ENCODE measurements at places on chromosomes 12 and 14. TPM values are rescaled to one million over a fixed set of nuclear protein-coding genes. Genes with fewer than 3 reads are reported as not detected.

The PTGER2 gene
- 6.1 TPM for polyA plus RNA-seq

The MORN3 gene
- 2.4 TPM for polyA plus RNA-seq

The MMP19 gene
- polyA plus RNA-seq = 1.2 TPM

The SLC25A21 gene
- 3.0 TPM for polyA plus RNA-seq

The FLVCR2 gene
- polyA plus RNA-seq = 6.2 TPM

The DCAF11 gene
- polyA plus RNA-seq = 83.6 TPM

The KLRD1 gene
- 0.21 TPM for polyA plus RNA-seq

The FOXN4 gene
- polyA plus RNA-seq = 1.1 TPM

The GDF3 gene
- 1.6 TPM for polyA plus RNA-seq

The RPS26 gene
- polyA plus RNA-seq = 119 TPM

The REC8 gene
- polyA plus RNA-seq = 93.7 TPM

The TMEM229B gene
- polyA plus RNA-seq = 3.2 TPM

The BCL11B gene
- 1.7 TPM for polyA plus RNA-seq

The HVCN1 gene
- polyA plus RNA-seq = 11.2 TPM

The TEX52 gene
- 0.34 TPM for polyA plus RNA-seq

The POP5 gene
- 64.1 TPM for polyA plus RNA-seq

The TAS2R19 gene
- polyA plus RNA-seq = 0.87 TPM

The HHIPL1 gene
- 1.3 TPM for polyA plus RNA-seq

The NRXN3 gene
- 5.4 TPM for polyA plus RNA-seq

The PPP1R12A gene
- polyA plus RNA-seq = 115 TPM

The POTEG gene
- polyA plus RNA-seq = not detected

The IL23A gene
- 0.78 TPM for polyA plus RNA-seq

The LRRC10 gene
- polyA plus RNA-seq = not detected

The IQSEC3 gene
- polyA plus RNA-seq = 12.4 TPM

The OR6C2 gene
- not detected for polyA plus RNA-seq

The PLXNC1 gene
- polyA plus RNA-seq = 5.7 TPM

The B4GALNT3 gene
- polyA plus RNA-seq = 16.5 TPM

The MUCL1 gene
- polyA plus RNA-seq = 0.41 TPM

The CIDEB gene
- 23.9 TPM for polyA plus RNA-seq

The MDP1 gene
- 18.0 TPM for polyA plus RNA-seq

The BLOC1S1 gene
- polyA plus RNA-seq = 115 TPM

The ITGB7 gene
- 1.7 TPM for polyA plus RNA-seq
